ENCODE measurements at places on chromosomes 4 and X.

DNA sequence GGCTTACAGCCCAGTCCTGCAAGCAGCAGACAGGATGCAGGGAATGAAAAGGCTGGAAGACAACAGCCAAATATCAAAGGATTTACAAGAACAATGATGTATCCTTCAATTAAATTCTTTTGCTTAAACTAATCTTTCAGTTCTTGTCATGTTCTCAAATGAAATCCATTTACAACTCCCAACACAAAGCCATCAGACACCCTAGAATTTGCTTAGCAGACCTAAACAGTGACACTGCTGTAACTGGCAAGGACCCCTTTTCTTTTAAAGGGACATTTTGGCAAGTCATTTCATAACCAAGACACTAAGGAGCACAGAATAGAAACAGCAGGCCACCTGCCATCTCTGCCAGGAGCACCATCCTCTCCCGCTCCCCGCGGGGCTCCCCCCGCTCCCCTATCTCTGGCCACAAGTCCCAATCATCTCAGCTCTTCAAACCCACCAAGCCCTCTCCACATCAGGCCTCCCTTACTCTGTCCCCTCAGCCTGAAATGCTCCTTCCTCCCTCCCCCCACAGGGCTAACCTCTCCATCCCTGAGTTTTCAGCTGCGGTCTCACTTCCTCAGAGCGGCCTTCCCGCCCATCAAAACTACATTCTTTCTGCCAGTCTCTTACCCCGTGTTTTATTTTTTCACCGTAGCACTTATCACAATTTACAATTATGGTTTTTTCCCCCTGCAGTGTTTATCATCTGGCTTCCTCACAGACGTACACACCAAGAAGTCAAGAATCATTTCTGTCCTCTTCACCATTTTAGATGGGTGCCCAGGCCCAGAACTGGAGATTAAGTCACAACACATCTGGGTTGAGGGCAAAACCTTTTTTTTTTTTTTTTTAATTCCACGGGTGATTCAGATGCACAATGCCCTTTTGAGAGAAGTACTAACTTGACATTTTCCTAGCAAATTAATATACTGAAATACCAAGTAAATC lies 45.8 kb downstream of the TSPAN5 start:
- no peak for DNase-seq

DNA sequence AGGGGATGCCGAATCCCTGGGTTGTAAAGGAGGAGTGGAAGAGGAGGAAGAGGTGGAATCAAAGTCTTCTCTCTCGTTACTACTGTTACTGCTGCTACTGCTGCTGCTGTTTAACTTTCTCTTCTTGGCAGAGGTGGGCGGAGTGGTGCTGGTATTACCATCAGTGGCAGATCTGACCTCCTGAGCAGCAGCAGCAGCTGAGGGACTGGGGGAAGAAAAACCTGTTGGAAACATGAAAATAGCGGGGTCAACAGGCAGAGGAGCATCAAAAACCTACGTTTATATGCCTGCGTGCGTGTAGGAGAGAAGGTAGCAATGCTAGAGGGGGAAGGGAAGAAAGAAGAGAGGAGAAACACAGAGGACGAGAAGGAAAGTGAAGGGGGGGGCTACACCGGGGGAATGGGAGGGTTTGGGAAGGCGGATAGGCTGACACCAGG lies 339 bp downstream of the CUL4B start:
- DNase-seq, result peak; percentile 47

- DNase-seq, result no peak
These were observed 3.2 kb upstream of the POU3F4 start for GRCh38 chrX:83504721-83505479.

GRCh38 chrX:22135994-22136684 lies 104.0 kb downstream of the PHEX start:
- DNase-seq, result peak; percentile 79

GRCh38 chrX:155070663-155070974 lies 317 bp downstream of the CMC4 start:
- DNase-seq, result no peak

GRCh38 chr4:3200423-3201090 lies 48.4 kb upstream of the MSANTD1 start:
- no peak for DNase-seq

DNA sequence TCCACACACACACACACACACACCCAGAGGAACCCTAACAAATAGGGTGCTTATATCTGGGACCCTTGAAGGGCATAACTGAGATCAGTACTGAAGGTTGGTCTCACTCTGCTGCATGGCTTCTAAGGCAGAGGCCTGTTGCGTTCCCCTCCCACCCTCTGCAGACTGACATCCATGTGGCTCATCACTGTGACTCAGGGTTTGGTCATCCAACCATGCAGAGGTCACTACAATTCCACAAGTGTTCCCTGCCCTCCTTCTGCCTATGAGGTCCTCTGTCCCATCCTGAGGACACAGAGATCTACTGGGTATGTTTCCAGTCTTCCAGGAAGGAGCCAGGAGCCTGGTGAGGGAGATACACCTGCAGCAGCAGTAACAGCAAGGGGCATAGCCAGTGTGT lies 55.8 kb downstream of the XAGE2 start:
- DNase-seq, result peak; percentile 79

GRCh38 chrX:70117738-70118137 lies 15.5 kb upstream of the IGBP1 start:
- DNase-seq, result no peak

- no peak for DNase-seq
These were observed 59.3 kb upstream of the UCP1 start for GRCh38 chr4:140628016-140628415.

DNA sequence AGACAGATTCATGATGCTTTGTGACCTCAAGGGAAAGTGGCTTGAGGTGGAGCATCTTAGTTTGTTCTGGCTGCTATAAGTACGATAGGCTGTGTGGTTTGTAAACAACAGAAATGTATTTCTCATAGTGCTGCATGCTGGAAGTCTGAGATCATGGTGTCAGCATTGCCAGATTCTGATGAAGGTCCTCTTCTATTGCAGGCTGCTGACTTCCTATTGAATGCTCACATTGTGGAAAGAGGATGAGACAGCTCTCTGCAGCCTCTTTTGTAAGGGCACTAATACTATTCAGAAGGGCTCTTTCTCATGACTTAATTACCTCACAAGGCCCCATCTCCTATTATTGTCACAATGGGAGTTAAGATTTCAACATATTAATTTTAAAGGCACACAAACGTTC lies 1674.0 kb upstream of the PCDH7 start:
- peak; percentile 57 for DNase-seq

DNA sequence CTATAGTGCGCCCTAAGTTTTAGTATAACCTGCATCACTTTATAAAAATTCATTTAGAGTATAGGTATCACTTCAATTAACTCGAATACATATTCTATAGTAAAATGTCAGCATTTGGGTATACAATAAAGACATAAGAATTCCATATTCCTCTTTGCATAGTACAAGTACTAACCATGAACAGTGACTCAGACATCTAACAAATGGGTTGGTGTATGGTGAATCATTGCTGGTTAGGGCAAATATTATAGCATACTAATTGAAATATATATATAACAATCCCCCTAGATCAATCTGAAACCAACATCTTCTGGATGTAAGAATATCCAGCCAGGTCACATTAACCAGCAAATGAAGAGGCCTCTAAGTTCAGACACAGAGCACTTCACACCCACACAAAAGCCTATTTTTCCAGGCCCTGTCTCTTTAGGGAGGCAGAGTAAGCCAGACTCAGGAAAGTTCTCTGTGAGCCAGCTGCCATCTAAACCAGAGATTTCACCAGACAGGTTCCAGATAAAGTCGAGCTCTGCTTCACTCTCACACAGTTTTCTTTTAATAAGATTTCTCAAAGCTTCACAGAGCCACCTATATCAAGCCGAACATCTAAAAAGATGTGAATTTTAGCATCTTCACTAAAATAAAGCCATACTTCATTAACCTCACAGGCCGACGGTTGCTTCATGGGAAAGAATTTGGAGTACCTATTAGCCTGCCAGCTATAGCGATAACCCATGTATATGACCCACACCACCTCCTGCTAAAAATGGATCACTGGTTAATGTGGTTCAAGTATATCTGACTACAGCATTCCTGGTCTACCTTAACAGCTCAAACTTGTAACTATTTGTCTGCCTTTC lies 200.0 kb upstream of the FTHL17 start:
- peak; percentile 12 for DNase-seq

GRCh38 chrX:154348114-154348531 lies 26.3 kb downstream of the FLNA start:
- peak; percentile 34 for DNase-seq

- no peak for DNase-seq
These were observed 133.8 kb upstream of the PLAC1 start for GRCh38 chrX:134792077-134792476.

DNA sequence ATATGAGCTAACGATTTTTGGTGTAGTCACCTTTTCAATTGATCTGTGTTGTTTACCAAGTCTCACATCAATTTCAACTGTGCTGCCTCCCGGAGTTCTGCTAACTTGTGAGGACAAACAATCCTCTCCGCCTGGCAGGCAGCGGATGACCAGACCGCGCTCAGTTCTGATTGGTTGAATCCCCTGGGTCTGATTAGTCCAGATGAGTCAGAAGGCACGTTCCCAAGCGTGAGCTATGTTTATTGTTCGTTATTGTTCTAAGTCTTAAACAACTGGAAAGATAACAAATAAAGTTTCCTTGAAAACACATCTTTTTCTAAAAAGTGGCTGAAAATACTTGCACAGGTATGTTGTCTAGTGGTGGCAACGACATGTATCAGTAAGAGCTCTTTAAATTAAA lies 37.9 kb upstream of the TRPC3 start:
- DNase-seq, result peak; percentile 89

DNA sequence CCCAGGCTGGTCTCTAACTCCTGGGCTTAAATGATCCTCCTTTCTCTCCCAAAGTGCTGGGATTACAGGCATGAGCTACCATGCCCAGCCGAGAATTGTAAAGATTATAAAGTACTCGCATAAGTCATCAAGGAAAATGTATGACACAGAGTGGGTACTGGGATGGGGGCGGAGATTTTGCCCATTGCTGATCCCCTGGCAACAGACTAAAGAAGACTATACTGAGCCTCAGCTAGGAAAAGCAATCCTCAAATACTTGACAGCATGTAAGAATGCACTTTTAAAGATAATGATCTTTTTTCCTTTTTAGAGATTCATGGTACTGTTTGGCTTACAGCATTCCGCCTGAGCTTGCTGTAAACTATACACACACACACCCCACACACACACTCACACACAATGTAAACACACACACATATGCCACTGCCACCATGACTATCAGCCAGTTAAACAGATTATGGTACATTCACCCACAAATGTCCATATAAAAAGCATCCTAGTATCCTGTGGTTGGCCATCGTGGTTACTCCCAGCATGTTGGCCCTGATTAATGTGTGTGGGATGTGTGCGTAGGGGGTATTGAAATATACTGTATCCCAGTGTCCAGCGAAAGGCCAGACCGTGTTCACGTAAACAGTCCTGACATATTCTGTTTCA lies 113.0 kb downstream of the AMELX start:
- DNase-seq, result peak; percentile 59

GRCh38 chr4:101155368-101155767 lies 192.0 kb downstream of the PPP3CA start:
- peak; percentile 73 for DNase-seq

DNA sequence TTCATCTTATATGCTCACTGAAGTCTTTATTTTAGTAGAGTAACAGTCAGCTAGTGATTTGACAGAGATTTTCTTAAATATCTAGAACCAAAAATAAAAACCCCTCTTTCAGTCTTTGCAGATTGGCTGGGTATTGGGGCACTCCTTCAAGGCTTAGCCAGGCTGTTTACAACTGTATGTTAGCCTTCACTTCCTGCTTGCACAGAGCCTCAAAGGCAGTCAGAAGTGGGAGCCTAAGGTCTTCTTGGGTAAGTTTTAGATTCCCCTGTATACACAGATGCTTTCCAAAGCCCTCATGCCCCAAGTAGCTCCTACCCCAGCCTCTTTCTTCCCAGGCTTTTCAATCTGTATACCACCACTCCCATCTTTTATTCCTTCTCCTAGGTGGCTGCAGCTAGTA lies 136.1 kb upstream of the STIM2 start:
- no peak for DNase-seq

- DNase-seq, result peak; percentile 2
These were observed 518.3 kb upstream of the ARX start for GRCh38 chrX:25534091-25534490.

DNA sequence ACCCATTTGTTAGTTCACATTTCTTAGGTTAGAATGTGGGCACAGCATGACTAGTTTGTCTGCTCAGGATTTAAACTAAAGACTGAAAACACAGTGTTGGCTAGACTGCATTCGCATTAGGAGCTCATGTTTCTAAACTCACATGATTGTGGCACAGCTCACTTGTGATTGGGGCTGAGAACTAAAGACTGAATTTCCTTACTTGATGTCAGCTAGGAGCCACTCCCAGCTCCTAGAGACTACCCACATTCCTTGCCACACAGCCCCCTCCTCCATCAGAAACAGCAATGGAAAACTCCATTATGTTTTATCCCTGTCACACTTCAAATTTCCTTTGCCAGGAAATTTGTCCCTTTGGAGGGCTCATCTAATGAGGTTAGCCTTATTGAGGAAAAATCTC lies 170.2 kb upstream of the NUDT6 start:
- no peak for DNase-seq

GRCh38 chrX:149032449-149032848 lies 472.7 kb downstream of the IDS start:
- DNase-seq, result no peak

DNA sequence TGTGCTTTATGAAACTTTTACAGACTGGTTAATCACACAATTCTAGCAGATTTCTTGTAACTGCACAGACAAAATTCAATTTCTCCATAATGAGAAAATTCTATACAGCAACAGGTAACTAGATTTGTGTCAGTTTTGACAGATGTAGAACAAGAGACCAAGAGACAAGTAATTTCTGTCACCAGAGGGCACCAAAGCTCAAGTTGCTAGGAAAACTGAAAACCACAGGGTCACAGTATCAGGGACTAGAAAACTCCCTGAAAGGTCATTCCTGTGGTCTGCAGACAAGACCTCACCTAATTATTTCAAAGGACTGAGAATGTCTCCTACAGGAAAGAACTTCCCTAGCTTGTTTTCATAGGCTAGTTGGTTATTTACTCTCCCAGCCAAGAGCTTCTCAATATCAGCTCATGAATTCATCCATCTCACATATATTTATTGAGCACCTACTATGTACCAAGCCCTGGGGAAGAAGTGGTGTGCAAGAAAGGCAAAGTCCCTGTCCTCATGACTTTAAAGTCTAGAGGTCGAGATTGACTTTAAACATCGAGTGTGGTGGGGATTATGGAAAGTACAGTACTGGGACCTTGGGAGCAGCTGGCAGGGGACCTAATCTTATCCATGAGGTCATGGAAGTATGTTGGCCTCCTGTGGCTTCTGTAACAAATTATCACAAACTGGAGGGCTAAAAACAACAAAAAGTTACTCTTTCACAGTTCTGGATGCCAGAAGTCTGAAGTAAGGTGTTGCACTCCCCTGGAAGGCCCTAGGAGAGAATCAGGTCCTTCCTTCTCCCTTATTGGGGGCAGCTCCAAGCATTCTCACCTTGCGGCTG lies 47.8 kb upstream of the SETD7 start:
- DNase-seq, result peak; percentile 72
